ENCODE measurements at places on chromosomes 11 and 22.

DNA sequence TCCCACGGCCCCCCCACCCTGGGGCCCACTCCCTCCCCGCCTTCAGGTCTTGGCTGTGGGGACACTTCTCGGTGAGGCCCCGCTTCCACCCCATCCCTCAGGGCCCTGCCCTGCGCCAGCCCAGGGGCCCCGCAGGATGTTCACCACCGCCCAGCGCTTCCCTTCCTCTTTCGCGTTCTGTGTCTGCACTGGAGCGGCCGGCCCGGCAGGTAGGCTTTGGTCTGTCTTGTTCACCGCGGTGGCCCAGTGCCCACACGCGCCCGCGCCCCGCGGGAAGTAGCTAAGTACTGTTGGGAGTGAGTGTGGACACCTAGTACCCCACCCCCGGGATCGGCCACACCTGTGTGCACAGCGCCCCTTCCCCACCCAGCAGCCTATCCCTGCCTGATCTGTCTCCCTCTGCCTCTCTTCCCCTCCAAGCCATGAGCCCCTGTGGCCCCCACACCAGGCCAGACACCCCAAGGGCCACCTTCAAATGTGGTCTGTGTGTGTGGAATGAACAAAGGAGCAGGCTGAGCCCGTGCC is 85.4 kb downstream of the WNT7B start:
- DNase-seq: no peak

GRCh38 chr11:111645657-111646316 is 43.5 kb downstream of the SIK2 start:
- DNase-seq: no peak

DNA sequence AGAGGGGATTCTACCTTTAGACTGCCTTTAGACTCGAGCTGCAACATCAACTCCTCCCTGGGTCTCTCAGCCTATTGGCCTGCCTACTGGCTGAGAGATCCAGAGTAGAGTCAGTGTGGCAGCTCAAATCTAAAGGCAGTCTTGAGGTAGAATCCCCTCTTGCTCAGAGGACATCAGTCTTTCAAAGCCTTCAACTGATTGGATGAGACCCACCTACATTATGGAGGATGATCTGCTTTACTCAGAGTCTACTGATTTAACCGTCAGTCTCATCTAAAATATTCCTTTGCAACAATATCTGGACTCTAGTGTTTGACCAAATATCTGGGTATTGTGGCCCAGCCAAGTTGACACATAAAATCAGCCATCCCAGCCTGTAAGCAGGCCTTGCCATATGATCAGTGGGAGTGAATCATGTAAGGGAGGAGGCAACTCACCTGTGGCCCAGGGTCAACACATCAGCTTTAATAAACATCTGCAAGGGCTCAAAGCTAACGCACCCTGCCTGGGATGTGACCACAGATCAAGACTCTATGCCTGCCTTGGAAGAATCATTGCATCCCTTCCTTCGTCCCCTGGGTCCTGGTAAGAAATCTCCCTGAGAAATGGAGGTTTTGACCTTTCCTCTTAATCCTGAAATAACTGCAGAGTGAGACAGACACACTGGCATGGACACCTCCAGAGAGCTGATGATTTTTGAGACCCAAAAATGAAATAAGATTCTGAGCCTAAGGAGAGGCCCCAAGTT is 198.0 kb downstream of the DBX1 start:
- no peak for DNase-seq

DNA sequence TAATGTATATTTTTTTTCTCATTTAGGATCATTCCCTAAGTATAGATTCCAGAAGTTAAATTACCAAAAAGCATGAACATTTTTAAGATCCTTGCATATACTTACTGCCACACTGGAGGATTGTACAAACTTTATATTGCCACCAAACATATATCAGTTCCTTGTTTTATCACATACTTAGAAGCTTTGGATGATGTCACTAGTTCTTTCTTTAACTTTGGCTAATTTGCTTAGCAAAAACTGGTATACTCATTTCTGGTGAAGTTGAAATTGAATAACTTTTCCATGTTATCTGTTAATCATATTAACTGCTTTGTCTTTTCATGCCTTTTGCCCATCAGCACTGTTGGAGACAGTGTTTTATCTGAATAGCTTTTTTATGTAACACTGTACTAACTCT is 31.6 kb upstream of the PRDM10 start:
- no peak for DNase-seq

- no peak for DNase-seq
These were observed 136.6 kb downstream of the ELP4 start for GRCh38 chr11:31646216-31646615.

- DNase-seq: peak; percentile 96
These were observed 4.3 kb upstream of the PATZ1 start for GRCh38 chr22:31350410-31350863.

- no peak for DNase-seq
These were observed 34.0 kb downstream of the WNT7B start for GRCh38 chr22:45942787-45943493.

DNA sequence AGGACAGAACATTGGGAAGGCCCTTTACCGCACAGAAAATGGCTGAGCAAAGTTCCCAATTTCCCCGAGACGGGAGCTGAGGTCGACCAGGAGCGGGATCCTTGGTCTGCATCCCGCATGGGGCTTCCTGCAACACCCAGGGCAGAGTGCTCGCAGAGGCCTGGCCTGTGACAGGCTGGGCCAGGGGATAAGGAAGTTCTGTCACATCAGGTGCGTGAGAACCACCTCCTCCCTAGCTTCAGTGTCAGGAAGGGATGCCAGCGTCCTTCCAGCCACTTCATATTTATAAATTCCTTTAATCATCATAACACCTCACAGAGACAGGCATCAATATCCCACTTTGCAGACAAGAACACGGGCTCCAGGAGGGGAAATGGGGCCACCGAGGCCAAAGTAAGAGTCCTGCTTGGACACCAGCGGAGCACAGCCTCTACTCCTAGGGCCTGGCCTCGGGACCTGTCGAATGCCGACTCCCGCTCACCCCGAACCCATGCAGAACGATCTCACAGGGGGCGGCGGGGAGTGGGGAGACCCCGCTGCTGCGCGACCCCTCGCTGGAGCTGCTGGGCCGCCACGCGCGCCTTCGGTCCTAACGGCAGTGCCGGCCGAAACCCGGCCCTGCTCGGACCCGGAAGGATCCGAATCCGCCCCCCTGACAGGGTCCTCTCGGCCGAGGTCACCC is 532 bp downstream of the BET1L start:
- DNase-seq: no peak

- no peak for DNase-seq
These were observed 551.0 kb downstream of the OPCML start for GRCh38 chr11:132981131-132981956.

GRCh38 chr22:28068826-28069225 is 149.8 kb upstream of the PITPNB start:
- DNase-seq: no peak

DNA sequence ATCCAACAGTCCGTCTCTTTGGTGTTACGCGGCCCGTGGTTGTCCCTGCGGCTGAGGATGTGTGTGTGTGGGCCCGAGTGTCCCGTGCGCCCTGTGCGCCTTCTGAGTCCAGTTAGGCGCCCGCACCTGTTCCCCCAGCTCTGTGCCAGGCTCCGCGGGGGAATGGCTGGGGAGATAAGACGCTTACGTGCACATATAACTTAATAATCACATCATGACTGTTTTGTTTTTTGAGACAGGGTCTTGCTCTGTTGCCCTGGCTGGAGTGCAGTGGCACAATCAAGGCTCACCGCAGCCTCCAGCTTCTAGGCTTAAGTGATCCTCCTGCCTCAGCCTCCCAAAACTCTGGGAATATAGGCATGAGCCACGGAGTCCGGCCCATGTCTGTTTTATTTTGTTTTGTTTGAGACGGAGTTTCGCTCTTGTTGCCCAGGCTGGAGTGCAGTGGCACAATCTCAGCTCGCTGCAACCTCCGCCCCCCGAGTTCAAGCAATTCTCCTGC is 817 bp downstream of the ARL2 start:
- no peak for DNase-seq

DNA sequence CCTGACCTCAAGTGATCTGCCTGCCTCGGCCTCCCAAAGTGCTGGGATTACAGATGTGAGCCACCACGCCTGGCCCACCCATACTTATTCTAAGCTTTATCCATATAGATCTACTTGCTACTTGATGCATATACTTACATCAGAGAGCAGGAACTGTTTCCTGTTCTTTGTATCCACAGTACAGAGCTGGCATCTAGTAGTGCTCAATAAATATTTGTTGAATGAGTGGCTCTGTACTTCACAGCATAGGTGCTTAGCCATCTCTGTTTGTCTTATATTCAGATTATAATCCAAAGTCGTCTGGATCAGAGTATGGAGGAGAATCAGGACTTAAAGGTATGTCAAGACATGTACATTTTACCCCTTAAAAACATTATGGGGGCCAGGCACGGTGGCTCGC is 38.6 kb upstream of the DLAT start:
- no peak for DNase-seq

DNA sequence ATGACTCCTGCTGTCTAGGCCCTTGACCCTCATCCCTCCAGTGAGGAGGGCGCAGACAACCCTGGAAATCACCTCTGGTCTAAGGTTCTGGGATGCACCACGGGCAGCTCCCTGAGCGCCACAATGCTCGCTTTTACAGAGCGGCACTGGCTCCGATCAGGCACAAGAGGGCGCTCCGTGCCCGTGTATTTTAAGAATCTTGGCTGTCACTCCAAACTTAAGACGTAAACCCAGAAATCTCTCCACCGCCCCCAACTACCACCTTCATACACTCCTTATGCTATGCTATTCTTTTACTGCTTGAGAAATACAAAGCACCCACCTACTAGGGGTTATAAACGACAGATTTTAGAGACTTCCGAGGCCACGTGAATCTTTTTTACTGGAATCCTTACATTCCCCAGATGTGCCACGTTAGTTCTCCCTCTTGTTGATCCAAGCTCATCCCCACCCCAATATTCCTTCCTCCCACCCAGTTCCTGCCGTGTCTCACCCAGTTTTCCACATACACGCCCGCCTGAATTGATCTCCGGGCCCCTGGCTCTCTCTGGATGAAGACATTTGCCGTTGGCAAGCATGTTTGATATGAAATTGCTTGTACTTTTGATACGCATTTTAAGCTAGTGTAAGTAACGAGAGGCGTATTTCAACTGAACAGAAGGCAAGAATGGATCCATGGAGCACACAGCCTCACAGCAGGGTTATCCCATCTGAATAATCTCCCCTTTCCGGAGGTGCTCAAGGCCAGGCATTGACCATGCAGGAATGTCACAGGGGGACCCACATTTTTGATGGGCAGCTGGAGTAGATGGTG is 453.5 kb downstream of the OPCML start:
- peak; percentile 50 for DNase-seq

DNA sequence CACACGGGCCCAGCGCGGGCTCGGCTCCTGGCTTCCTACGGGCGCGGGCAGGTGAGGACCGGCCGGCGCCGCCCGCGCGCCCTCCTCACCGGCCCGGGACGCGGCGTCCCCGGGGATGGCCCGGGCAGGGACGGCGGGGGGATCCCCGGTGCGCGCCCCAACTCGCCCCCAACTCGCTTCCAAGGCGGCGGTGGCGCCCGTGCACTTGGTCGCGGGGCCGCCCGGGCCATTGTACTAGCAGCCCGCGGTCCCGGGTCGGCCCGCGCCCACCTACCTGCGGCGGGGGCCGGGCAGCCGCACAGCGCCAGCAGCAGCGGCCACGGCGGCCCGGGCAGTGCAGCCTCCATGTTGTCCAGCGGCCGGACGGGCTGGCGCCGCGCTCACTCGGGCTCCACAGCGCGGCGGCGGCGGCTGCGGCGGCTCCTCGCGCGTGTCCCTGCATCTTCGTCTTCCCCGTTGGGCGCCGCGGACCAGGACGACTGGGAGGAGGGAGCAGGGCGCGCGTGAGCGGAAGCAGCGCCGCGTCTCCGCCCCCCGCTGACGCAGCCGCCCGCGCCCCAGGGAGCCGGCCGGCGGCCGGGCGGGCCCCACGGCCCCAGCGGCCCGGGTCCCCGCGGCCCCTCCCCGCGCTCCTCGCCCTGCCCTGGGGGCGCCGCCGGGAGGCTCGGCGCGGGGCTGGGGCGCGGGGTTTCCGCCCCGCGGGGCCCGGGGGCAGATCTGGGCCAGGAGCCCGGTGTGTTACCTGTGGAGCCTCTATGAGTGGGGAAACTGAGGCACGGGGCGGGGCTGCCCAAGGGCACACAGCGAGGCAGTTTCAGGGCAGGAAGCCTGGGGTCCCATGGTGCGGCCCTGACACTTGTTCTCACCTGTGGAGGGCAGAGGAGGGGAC is 159.3 kb upstream of the GRK3 start:
- DNase-seq: peak; percentile 74

DNA sequence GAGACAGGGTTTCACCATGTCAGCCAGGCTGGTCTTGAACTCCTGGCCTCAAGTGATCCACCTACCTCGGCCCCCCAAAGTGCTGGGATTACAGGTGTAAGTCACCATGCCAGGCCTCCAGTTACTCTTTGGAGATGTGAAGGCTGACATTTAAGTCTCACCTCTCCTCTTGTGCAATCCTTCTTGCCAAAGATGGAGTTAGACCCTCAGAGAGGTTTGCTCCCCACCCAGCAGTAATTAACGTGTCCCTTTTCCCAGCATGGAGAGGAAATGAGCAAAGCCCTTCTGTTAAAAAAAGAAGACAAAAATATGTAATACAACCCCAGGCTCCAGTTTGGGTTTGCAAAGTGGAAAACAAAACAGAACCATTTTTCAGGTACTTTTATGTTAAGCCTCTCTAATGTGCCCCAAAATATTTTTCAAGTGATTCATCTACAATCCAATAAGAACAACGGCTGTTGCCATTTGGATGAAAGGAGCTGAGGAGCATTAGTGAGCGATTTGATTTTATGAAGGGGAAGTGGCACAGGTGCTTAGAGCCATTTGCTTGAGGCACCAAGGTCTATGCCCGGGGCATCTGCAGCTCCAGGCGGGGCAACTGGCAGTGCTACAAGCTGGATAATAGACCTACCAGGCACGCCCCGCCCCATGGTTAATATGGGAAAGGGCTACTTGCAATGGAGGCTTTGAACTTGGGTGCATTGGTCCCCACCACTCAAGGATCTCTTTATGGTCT is 57.2 kb downstream of the GRIK4 start:
- DNase-seq: no peak

DNA sequence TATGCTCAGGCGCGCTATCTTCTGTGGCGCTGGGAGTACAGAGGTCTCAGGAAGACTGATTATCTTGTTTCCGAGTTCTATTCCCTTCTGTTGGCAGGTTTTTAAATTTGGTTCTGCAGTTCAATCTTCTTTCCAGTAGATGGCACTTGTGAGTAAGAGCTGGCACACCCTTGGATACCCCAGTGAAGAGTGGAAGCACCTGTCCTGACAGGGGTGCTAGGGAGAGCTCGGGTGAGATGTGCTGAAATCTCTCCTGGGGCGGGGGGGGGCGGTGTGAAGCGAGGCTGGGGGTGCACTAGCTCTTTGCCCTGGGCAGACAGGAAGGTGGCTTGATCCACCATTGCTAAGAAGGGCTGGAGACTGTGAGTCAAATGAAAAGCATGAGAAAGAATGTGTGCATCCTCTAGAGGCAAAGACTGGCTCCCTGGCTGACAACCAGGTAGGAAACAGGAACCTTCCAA is 679.9 kb upstream of the CCDC179 start:
- peak; percentile 28 for DNase-seq

- DNase-seq: no peak
These were observed 4.3 kb upstream of the ZBED4 start for GRCh38 chr22:49849161-49850020.

- peak; percentile 32 for DNase-seq
These were observed 11.0 kb upstream of the CACNA1I start for GRCh38 chr22:39559456-39560105.

- no peak for DNase-seq
These were observed 5.0 kb downstream of the RPL3 start for GRCh38 chr22:39314251-39314971.

GRCh38 chr11:126914941-126915340 is 85.6 kb downstream of the KIRREL3 start:
- no peak for DNase-seq
